ENCODE measurements at places on chromosomes 2 and 18. TPM values are rescaled to one million over a fixed set of nuclear protein-coding genes. Genes with fewer than 3 reads are reported as not detected.

- no peak for DNase-seq
Measured at GRCh38 chr2:194346193-194346592, 1310.8 kb upstream of the SLC39A10 start.

DNA sequence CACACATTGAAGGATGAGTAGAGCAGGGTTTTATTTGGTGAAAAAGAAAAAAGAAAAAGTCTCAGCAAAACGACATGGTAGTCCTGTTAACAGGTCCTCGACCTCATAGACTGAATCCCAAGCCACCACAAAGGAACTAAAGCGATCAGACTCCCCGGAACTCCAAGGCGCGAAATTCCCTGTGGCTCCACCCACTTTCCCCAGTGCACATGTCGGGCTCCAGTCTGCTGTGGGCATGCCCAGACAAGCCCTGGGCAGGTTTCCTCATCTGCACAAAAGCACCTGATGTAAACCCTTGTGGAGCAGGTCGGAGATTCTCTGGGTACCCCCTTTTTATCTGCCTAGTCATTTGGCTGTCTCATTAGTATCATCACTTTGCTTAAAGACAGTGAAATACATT is 170.7 kb upstream of the FSIP2 start:
- no peak for DNase-seq

GRCh38 chr2:219871351-219871750 is 243.9 kb downstream of the SLC4A3 start:
- DNase-seq: no peak

SP5 gene
- total RNA-seq: 2.7 TPM

DNA sequence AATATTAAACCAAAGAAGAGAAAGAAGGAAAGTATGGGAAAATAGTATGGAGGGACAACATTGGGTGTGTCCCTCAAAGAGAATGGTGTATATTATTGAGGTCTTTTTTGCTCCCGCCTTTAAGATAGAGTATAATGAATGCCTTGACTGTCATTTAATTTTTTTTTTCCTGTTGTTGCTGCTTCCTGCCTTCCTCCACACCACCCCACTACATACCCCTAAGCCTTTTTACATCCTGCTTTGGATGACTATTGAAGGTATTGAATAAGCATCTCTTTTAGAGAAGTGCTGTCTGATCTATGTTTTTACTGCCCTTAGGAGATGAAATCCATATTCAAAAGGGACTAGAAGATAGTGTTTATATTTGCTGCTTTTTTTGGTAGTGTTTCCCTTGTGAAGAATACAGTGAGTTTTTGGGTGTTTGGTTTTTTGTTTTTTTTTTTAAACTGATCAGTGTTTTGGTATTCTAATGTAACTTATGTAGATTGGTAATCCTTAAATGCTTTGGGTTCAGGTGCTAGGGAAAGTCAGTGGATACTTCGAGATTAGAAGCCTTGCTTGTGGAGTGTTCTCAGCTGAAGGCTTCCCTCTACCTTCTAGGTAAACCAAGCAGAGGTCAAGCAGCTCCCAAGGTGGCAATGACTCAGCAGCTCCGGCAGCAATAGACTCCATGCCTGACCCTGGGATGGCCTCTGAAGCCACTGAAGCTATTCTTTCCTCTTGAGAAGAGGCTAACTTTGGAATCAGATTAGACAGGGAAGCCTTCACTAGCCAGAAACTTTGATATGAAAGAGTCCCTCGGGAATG is 5.0 kb downstream of the FZD7 start:
- no peak for DNase-seq

DNA sequence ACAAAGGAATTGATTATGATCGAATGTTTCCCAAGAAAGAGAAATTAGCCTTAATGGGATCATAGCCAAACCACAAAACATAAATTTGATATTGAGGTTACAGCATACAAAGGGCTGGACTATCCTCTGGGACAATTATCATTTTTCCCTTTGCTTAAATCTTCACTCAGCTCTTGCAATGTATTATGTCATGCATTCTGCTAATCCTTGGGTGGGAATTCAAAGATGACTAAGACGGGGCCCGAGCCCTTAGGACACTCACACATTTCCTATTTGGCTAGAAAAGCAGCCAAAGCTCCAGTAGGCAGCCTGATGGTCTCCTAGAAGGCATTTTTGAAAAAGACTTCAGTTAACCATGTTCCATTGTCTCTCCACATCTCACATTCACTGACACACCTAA is 17.2 kb upstream of the NMI start:
- no peak for DNase-seq

- DNase-seq: no peak
Measured at GRCh38 chr2:215367662-215368492, 56.0 kb downstream of the ATIC start.

GRCh38 chr18:72201032-72201431 is 343.1 kb downstream of the CBLN2 start:
- DNase-seq: no peak

DNA sequence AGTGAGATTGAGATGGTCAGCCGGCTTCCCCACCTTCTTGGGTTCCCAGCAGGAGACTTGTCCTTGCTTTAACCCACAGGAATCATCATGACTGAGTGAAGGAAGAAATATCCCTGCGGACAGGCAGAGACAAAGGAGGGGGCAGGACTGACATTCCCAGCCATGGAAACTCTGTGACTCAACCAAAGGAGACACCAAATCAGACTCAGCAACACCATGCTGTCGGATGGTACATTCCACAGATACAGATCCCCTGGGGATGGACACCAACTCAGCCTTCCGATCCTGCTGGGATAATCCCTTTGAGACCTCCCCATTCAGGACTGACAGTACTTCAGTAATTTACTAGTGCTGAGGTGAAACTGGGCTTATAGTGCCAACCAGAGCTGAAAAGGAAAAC is 518.3 kb downstream of the XIRP2 start:
- DNase-seq: no peak

LBH gene
- total RNA-seq: 44.5 TPM

GRCh38 chr2:161134547-161135518 is 25.4 kb upstream of the TANK start:
- no peak for DNase-seq

GRCh38 chr2:25521126-25521525 is 152.3 kb downstream of the DTNB start:
- DNase-seq: no peak

All from mesothelial cell of epicardium (in vitro differentiated cells).